ENCODE measurements at places on chromosomes 12 and 14.

GRCh38 chr12:27998658-27999057 lies 26.1 kb upstream of the PTHLH start:
- no peak for DNase-seq

GRCh38 chr12:56128670-56129205 lies 671 bp downstream of the ESYT1 start:
- DNase-seq, result no peak

DNA sequence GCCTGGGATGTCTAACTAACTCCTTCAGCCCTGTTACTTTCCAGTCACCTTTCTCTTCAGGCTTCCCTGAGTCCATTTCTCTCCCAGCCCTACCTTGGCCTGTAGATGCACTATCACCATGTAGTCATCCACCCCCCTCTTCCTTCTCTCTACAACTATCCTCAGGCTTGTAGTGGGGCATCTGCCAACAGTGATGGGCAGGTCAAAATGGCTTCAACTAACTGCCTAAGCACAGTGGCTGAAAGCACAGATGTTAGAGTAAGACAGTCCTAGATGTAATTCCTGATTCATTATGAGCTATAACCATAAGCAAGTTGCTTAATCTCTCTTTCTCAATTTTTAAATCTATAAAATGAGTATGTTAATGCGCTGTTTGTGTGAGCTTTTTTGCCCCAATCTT lies 133.6 kb upstream of the NAV3 start:
- DNase-seq, result no peak

- no peak for DNase-seq
Measured at GRCh38 chr12:26251600-26251999, 56.2 kb downstream of the SSPN start.

Data from inflammatory macrophage (primary cell).